ENCODE measurements at places on chromosomes 13 and 19. TPM values are rescaled to one million over a fixed set of nuclear protein-coding genes. Genes with fewer than 3 reads are reported as not detected.

The ZNF223 gene
- total RNA-seq: 4.7 TPM

The ZNF433 gene
- 4.2 TPM for total RNA-seq

The ZNF682 gene
- 3.5 TPM for total RNA-seq

The GPR12 gene
- total RNA-seq: not detected

The MYO16 gene
- total RNA-seq: not detected

The KIR2DL3 gene
- not detected for total RNA-seq

The RNF17 gene
- not detected for total RNA-seq

The CASP14 gene
- not detected for total RNA-seq

The BRSK1 gene
- total RNA-seq: 6.5 TPM

The ZNF77 gene
- 5.0 TPM for total RNA-seq

The ZNF99 gene
- total RNA-seq: not detected

The LYPD3 gene
- total RNA-seq: 0.09 TPM

The OR7E24 gene
- not detected for total RNA-seq

The ADGRE2 gene
- 0.32 TPM for total RNA-seq

The ANKRD27 gene
- total RNA-seq: 28.5 TPM

The ADGRE3 gene
- total RNA-seq: not detected

The NFIX gene
- 29.7 TPM for total RNA-seq

The BEST2 gene
- total RNA-seq: not detected

The RXFP2 gene
- not detected for total RNA-seq

The NCCRP1 gene
- not detected for total RNA-seq

The SLITRK6 gene
- total RNA-seq: not detected

The PROZ gene
- total RNA-seq: not detected

The SLC1A6 gene
- not detected for total RNA-seq

The KMT2B gene
- total RNA-seq: 16.0 TPM

The TMPRSS9 gene
- not detected for total RNA-seq

The CYP2S1 gene
- 2.1 TPM for total RNA-seq

The SLC10A2 gene
- not detected for total RNA-seq

The IGSF23 gene
- total RNA-seq: not detected

The GRK1 gene
- total RNA-seq: not detected

The MEIOSIN gene
- not detected for total RNA-seq

The ZNF575 gene
- total RNA-seq: 0.30 TPM

The PABPC3 gene
- total RNA-seq: 0.32 TPM
